ENCODE measurements at places on chromosomes 16 and 17. TPM values are rescaled to one million over a fixed set of nuclear protein-coding genes. Genes with fewer than 3 reads are reported as not detected.

DNA sequence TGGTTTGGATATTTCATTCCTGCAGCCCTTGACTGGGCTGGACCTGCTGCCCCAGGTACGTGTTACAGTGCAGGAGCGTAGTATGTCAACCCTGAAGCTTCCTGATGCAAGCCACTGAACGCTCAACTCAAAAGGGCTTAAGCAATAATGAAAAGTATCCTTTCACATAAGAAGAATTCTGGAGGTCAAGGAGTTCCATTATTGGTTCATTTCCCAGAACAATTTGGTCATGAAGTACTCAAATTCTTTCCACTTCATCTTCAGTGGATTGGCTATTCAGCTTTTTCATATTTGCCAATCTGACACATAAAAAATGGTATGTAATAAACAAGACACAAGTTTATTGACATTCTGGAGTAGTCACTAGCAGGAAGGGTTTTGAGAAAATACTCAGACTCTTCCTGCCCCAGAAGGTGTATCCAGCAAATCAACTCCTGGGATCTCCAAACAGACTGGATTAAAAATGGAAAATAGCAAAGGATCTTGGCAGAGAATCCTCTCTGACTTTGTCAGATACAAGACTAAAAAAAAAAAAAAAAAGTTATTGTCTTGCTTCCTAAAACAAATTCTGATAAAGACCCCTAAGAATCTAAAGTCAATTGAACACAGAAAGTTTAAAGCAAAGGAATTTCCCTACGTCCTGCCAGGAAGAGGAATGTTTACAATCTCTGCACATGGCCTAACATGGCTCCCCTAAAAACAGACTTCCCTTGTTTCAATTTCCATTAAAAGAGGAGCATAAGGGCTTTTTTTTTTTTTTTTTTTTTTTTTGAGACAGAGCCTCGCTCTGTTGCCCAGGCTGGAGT, 37.5 kb upstream of the WSB1 start:
- H3K27ac ChIP-seq, result peak overlapping the region; percentile 84
- DNase-seq, result no peak
- H3K4me3 ChIP-seq, result no peak overlapping the region
- H3K36me3 ChIP-seq, result no peaks in the 10 kb centered on the region
- H3K27me3 ChIP-seq, result peaks cover 17% of the 10 kb centered on the region

DNA sequence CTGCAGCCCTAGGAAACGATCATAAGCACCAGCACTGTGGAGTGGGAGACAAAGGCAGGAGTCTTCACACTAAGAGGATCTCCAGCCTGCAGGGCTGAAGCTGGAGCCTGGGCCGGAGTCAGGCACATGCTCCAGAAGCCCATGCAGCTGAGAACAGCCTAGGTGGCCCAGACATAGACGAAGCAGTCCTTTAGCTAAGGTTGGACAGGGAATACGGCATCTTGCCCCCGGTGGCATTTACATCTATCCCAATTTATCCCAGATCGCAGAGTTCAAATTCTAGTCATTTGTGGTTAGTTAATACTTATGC, 13.9 kb downstream of the TSPOAP1 start:
- no peak overlapping the region for H3K27ac ChIP-seq
- no peak overlapping the region for H3K4me3 ChIP-seq
- peaks cover 23% of the 10 kb centered on the region for H3K4me1 ChIP-seq
- no peaks in the 10 kb centered on the region for H3K36me3 ChIP-seq
- H3K27me3 ChIP-seq, result no peaks in the 10 kb centered on the region
- no peak for DNase-seq

- H3K4me3 ChIP-seq, result peak overlapping the region; percentile 57
- peak overlapping the region; percentile 98 for H3K27ac ChIP-seq
- H3K4me1 ChIP-seq, result peaks cover 40% of the 10 kb centered on the region
- peak; percentile 42 for DNase-seq
These were observed 98.9 kb upstream of the CDC42EP4 start for GRCh38 chr17:73410586-73411312.

- no peak for DNase-seq
- peaks cover 5% of the 10 kb centered on the region for H3K36me3 ChIP-seq
- no peak overlapping the region for H3K4me3 ChIP-seq
- H3K27ac ChIP-seq, result no peak overlapping the region
- H3K4me1 ChIP-seq, result peaks cover 17% of the 10 kb centered on the region
- peaks cover 5% of the 10 kb centered on the region for H3K27me3 ChIP-seq
These were observed 18.8 kb downstream of the GSE1 start for GRCh38 chr16:85631802-85632393.

DNA sequence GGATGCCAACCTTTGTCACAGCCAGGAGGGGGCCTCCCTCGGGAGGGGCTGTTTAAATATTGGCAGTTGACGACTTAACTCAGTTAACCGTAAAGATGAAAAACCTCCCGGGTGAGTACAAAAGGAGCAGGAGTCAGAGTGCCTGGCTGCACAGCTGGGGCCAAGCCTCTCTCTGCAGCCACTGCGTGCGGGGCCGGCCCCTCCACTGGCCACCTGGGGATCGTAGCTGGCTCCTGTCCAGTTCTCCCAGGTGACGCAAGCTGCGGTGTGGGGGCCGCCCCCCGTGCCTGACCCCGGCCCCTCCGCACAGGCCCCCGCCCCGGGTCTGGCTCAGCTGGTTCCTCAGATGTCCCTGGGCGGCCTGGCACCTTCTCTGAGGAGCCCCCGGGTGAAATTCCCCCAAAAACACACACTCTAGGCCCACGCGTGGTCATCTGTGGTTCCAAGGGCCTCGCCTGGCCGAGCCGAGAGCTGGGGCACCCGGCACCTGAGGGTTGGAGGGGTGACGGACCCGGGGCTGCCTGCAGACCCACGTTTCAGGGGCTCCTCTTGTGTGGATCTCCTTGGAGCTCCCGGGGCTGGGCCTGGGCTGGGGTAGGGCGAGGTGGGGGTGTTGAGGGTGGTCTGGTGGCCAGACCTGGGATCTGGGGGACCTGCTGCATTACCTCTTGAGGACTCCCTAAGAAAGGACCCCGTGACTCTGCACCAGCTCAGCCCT, 7.4 kb upstream of the CACNA1H start:
- H3K36me3 ChIP-seq, result no peaks in the 10 kb centered on the region
- DNase-seq, result no peak
- H3K4me1 ChIP-seq, result peaks cover 4% of the 10 kb centered on the region
- H3K27ac ChIP-seq, result no peak overlapping the region
- H3K27me3 ChIP-seq, result peaks cover 5% of the 10 kb centered on the region

DNA sequence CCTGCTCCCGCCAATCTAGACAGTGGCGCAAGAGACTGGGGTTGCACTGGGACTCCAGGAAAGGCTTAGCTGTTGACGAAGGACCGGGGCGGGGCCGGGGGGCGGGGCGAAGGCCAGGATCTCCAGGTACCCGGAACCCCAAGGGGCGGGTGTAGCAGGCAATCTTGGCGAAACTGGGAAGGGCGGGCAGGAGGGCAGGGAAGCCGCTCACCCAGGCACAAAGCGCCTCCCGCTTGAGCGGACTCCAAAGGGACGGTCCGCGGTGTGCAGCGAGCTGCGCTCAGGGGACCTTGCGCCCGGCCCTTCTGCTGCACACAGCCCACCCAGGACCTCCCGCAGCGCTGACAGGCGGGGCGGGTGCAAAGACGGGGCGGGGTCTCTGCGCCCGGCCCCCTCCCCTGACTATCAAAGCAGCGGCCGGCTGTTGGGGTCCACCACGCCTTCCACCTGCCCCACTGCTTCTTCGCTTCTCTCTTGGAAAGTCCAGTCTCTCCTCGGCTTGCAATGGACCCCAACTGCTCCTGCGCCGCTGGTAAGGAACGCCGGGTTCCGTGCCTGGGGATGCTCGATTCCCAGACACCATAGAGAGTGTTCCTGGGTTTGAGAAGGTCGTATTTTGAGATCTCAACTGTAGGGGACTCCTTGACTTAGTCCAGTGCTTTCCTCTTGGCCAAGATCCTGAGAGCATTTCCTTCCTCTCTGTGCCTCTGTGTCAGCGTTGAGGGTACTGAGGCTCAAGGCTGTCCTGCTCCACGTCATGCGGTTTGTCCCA, at the start of gene MT1F:
MT1F (plus strand) TSS at position 405 of the 772 bp plus-strand sequence; CDS start at position 505, 100 bp downstream.
- H3K27me3 ChIP-seq, result peaks cover 87% of the 10 kb centered on the region
- peak within 1 kb of the TSS; percentile 86 for H3K4me3 ChIP-seq
- no peak within 1 kb of the TSS for H3K27ac ChIP-seq
- H3K4me1 ChIP-seq, result peaks cover 11% of the 10 kb centered on the region
- peaks cover 3% of the 10 kb centered on the region for H3K36me3 ChIP-seq

DNA sequence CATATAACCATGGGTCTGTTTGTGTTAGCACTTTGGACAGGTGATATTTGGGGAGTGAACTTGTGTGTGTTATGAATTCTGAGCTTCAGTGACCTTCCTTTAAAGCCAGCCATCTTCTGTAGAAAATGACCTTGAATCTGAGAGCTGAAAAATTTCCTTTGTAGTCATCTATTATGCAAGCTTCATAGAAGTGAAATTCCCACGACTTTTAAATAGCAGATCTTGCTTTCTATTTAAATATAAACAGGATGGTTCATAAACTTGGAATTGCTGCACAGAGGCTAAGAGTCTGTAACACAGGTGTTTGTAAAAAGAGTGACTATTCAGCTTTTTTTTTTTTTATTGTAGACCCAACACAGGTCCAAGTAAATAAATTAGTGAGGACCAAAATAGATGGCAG, 85.5 kb downstream of the MARCHF10 start:
- peaks cover 24% of the 10 kb centered on the region for H3K4me1 ChIP-seq
- no peak overlapping the region for H3K27ac ChIP-seq
- H3K36me3 ChIP-seq, result peaks cover 1% of the 10 kb centered on the region
- H3K4me3 ChIP-seq, result no peak overlapping the region
- no peak for DNase-seq
- H3K27me3 ChIP-seq, result no peaks in the 10 kb centered on the region

DNA sequence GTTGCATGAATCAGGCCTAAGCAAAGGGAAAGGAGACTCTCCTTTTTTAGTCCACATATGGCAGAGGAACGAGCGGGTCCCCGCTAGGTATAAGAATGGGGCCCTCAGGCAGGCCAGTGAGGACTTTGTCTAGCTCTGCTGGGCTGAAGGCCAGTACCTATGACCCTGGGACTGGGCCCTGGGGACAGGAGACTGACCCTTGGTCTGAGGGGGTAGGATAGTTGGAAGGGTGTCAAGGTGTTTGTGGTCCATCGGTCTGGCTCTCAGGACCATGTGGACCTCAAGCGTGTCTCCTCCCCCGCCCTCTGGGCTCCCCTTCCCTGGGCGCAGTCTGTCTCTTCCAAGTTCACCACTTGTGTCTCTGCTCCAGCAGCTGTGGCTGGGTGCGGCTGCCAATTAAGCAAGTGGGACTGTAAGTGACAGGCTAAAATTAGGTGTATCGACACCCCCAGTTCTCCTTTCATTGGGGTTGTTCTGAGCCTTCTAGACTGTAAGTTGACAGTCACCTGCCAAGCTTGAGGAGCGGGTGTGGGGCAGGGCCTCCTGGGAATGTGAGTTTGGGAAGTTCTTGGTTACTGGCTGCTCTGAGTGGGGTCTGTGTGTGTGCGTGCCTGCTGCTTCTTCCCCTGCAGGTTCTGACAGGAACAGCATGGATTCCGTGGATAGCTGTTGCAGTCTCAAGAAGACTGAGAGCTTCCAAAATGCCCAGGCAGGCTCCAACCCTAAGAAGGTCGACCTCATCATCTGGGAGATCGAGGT, 24.5 kb downstream of the AKAP1 start:
- peaks cover 3% of the 10 kb centered on the region for H3K36me3 ChIP-seq
- no peak for DNase-seq
- H3K4me3 ChIP-seq, result no peak overlapping the region
- H3K27me3 ChIP-seq, result no peaks in the 10 kb centered on the region
- H3K27ac ChIP-seq, result no peak overlapping the region
- H3K4me1 ChIP-seq, result peaks cover 18% of the 10 kb centered on the region

SEPTIN1 gene
- total RNA-seq, result 2.9 TPM

GRCh38 chr16:9053006-9053601, 38.3 kb upstream of the HAPSTR1 start:
- H3K36me3 ChIP-seq, result no peaks in the 10 kb centered on the region
- peak overlapping the region; percentile 78 for H3K27ac ChIP-seq
- H3K4me1 ChIP-seq, result peaks cover 10% of the 10 kb centered on the region
- H3K27me3 ChIP-seq, result no peaks in the 10 kb centered on the region
- H3K4me3 ChIP-seq, result peak overlapping the region; percentile 69
- DNase-seq, result peak; percentile 67

TEKT1 gene
- not detected for total RNA-seq

GRCh38 chr17:4789951-4790704, 1.4 kb downstream of the GLTPD2 start:
- H3K27ac ChIP-seq, result peak overlapping the region; percentile 76
- peaks cover 17% of the 10 kb centered on the region for H3K4me1 ChIP-seq
- peak overlapping the region; percentile 74 for H3K4me3 ChIP-seq
- no peaks in the 10 kb centered on the region for H3K36me3 ChIP-seq

DNA sequence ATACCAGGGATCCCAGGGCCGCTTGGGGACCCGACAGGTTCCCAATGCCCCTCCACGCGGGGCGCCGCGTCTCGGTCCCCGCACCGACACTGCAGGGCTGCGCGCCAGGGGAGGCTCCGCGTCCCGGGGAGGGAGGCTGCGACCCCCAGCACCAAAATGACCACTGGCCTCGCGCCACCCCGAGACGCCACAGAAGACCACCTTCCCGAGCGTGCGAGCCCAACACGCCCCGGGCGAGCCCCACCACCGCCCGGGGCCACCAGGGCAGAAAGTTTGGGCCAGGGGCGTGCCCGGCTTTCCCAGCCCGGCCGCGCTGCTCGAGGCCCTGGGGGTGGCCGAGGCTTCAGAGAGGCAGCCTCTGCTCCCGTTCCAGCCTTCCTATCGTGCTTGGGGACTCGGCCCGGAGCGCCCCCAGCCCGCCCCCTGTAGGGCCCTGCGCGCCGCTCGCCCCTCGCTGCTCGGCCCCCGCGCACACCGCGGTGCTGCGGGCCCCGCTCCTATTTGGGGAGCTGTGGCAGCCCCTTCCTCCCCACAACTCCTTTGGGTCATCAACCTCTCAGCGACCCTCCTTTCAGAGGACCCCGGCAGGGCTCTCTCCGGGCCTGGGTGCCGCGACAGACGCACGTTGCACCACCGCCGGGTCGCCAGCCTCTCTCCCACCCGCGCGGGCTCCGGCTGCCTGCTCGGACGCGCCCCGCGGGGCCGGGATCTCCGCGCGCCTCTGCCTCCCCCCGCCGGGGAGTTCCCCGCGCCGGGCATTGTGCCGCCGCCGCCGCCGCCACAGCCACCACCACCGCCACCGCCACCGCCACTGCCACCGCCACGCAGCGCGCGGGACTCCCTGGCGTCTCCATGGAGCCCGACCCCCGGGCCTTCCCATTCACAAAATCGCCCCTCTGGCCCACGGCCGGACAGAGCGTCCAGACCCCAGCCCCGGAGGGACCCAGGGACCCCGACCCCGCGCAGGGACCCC, 892 bp downstream of the RBFOX3 start:
- H3K4me1 ChIP-seq, result peaks cover 12% of the 10 kb centered on the region
- H3K27ac ChIP-seq, result no peak overlapping the region
- H3K4me3 ChIP-seq, result no peak overlapping the region

- H3K4me3 ChIP-seq, result peak overlapping the region; percentile 88
- H3K36me3 ChIP-seq, result peaks cover 17% of the 10 kb centered on the region
- peak overlapping the region; percentile 36 for H3K27ac ChIP-seq
- peaks cover 12% of the 10 kb centered on the region for H3K4me1 ChIP-seq
- peaks cover 8% of the 10 kb centered on the region for H3K27me3 ChIP-seq
These were observed 7.5 kb downstream of the EIF1 start for GRCh38 chr17:41695954-41696757.

HS3ST6 gene
- not detected for total RNA-seq

All from neural crest cell (in vitro differentiated cells).